Keratinocyte (primary cell): ENCODE measurements at places on chromosomes 3 and 15.

- no peak for DNase-seq
These were observed 164.8 kb downstream of the GRM7 start for GRCh38 chr3:7025581-7026300.

GRCh38 chr15:101349047-101349951 is 54.3 kb upstream of the SNRPA1 start:
- DNase-seq, result no peak

GRCh38 chr3:138461246-138461645 is 26.8 kb downstream of the ESYT3 start:
- no peak for DNase-seq

GRCh38 chr3:31013090-31013489 is 118.6 kb upstream of the GADL1 start:
- no peak for DNase-seq

- DNase-seq, result no peak
These were observed 4.1 kb downstream of the FBLN2 start for GRCh38 chr3:13552857-13553652.

DNA sequence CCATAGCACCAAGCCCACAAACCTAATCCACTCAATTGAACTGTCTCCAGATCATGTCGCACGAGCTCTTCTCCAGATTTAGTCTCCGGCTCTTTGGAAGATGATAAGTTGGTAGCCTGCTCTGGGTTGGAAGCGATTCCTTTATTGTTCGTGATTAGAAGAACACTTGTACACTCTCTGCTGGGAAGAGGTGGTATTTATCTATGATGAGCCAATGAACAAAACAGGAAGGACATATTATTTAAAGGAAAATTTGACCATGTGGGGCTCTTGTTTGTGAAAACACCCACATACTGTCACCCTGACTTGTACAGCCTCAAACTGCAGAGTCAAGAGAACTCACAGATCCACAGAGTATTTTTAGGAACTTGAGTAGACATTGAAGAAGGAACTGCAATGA is 54.4 kb downstream of the MYZAP start:
- DNase-seq, result no peak

DNA sequence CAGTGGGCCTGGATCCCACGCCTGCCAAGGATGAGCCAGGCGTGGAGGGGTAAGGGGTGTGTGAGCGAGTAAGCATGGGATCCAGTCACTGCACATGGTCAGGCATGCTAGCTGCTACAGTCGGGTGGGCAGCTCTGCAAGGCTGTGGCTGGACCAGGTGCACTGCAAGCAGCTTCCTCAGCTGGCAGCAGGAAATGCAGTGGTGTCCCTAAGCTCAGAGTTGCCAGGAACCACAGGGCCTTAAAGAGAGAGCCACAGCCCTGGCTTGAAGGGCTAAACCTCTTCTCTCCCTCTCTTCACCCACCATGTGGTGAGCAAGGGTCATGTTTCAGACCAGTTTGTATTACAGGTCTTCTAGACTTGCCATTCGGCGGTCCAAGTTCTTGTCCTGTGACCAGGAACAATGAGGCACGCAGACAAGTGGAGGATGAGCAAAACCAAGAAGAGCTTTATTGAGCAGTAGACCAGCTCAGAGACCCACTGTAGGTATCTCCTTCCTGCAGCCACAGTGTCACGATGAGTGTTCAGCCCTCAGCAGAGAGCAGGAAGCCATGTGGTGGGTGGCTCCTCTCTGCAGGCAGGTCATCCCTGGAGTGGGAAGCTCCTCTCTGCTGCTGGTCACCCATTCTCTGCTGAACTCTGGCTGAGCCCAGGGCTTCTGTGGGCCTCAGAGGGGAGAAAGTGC is 511.9 kb downstream of the PYDC2 start:
- DNase-seq, result no peak

DNA sequence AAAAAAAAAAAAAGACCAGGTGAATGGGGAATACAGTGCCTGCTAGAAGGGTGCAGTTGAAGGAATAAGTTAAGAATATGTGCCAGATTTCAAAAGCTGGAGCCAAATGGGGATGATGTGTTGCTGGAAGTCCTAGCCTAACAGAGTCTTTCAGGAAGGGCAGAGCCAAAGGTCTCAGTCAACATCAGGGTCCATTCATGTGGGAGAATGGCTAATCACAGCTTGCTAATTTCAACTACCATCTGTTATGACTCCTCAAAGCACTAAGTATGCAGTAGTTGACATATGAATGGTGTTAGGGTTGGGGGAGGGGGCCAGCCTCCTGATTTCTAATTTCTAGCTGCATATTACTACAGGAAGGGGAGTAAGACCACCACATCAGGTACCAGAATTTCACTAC is 4.4 kb downstream of the ZBTB38 start:
- DNase-seq, result no peak

DNA sequence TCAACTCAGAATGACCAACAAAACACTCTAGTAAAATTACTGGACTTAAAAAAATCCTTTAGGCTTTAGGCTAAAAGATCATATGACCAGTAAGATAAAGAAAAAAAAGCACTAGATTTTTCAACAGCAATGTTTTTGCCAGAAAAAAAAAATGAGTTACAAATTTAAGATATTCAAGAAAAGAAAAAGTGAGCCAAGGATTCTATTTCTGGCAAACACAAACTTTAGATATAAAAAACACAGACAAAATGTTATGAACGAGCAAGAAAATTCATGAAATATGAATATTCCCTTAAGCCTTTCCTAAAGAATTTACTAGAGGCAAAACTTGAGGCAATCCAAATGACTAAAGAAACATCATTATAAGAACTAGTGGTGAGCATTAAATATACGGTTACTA is 8.6 kb downstream of the GOLGB1 start:
- DNase-seq, result no peak

GRCh38 chr3:4520033-4520816 is 27.1 kb downstream of the ITPR1 start:
- DNase-seq, result no peak

GRCh38 chr3:138187296-138188012 is at the start of gene ARMC8:
TSS of gene ARMC8 (plus strand) at chr3:138187301. CDS start at chr3:138187555, 254 bp downstream.
- no peak for DNase-seq

DNA sequence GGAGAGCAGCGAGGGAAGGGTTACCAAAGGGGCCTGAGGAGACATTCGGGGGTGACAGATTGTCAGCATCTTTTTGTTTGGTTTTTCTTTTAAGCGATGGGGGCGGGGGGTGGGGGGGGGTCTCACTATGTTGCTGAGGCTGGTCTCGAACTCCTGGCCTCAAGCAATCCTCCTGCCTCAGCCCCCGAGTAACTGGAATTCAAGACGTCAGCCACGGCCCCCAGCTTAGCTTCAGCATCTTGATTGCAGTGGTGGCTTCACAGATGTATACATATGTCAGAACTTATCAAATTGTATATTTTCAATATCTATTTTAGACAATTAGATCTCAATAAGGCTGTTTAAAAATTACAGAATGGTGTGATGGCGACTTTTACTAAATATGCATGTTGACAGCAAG is 30.9 kb downstream of the ZDHHC19 start:
- no peak for DNase-seq

DNA sequence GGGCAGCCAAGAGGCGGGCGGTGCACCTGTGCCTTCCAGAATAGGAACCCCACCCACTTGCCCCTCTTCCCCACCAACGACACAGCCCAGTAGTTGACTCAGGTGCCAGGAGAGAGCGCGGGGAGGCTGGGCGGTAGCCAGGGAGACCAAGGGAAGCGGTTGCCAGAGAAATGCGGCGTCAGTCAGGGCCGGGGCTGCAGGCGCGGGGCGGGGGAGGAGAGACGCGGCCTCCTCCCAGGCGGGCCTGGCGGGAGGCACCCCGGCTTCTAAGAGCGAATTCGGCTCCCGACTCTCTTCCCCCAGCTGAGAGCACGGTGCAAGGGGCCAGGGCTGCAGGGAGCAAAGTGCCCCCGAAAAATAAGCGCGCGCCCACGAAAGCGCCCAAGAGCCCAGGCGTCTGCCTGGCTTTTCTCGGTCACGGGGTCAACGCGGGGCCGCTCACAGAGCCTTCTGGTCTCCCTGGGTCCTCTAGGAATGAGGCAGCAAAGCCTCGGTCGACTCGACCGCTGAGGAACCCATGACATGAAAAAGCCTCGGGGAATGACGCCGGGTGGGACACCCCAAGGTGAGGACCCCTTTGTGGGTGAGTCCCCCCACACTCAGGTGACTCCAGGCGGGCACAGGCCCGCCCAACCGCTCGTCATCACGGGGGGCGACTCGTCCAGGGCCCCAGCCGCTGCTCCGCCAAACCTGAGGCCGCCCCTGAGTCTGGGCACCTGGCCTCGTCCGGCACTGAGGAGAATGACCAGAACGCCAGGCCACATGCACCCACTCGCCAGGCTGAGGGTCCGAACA is 716 bp downstream of the CPEB1 start:
- DNase-seq, result no peak

- DNase-seq, result no peak
These were observed 73.2 kb downstream of the XRN1 start for GRCh38 chr3:142374687-142375086.

DNA sequence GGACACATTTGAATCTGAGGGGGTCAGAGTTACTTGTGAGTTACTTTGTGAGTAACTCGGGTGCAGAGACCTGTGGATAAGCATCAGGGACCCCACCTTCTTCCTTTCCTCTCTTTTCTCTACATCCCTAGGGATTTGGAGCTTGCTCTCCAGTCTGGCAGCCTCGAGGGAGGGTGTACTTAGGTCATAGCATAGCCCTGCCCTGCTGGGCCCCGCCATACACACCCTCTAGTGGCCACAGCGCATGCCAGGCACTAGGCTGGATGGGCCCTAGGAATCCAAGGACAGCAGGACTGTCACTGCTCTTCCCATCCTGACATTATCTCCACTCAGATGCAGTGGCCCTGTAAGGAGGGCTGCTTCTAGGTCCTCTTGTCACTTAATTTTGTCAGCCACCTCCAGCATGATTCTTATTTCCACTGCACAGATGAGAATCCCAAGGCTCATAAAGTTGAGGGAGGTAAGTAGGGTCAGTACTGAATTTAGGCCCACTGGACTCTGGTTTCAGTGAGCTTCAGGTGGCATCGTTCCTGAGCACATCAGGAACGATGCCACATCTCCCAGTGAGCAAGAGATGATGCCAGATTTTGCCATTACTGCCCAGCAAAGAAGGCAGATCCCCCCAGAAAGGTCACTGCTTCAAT is 3.6 kb upstream of the SMAD6 start:
- no peak for DNase-seq

GRCh38 chr3:193711523-193711963 is 118.5 kb downstream of the OPA1 start:
- no peak for DNase-seq

DNA sequence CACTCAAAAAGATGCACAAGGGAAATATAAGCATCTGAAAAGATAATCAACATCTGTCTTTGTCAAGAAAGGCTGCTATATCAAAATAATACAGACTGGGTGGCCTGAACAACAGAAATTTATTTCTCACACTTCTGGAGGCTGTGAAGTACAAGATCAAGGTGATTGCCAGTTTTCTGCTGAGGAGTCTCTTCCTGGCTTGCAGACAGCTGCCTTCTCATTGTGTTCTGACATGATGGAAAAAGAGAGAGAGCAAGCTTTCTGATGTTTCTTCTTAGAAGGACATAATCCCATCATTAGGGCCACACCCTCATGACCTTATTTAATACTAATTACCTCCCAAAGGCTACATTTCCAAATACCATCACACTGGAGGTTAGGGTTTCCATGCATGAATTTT is 1573.3 kb downstream of the SI start:
- DNase-seq, result no peak

DNA sequence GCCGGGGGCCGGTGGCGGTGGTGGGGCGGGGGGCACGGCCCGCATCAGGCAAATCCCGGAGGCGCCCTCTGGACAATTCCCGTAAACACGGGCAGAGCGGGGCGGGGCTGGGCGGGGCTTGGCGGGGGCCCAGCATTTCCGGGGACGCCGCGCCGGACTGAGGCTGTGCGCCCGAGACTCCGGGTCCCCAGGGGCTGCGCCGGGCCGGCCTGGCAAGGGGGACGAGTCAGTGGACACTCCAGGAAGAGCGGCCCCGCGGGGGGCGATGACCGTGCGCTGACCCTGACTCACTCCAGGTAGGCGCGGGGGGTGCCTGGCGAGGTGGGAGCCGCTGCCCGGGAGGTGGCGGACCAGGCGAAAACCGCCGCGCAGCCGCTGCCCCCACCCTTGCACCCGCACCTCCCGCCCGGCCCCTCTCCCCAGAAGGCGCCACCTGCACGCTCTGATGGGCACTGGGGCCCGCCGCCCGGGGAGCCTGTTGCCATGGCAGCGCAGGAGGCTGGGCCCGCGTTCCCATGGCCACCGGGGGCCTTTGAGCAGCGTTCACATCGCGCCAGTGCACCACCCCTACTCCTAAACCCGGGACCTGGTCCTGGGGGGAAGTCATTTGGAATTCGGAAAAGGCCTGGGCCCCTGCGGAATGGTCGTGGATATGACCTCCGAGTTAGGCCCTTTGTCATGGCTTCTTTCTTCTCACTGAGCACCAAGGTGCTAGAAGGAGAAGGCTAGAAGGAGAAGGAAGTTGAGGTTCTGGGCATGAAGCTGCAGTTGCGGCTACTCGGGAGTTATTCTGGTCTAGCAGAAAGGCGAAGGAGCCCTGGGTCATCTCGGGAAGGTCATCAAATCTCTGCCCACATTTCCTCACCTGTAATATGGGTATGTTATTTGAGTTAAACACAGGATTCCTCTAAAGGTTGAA is 16.1 kb upstream of the SEMA4B start:
- no peak for DNase-seq

DNA sequence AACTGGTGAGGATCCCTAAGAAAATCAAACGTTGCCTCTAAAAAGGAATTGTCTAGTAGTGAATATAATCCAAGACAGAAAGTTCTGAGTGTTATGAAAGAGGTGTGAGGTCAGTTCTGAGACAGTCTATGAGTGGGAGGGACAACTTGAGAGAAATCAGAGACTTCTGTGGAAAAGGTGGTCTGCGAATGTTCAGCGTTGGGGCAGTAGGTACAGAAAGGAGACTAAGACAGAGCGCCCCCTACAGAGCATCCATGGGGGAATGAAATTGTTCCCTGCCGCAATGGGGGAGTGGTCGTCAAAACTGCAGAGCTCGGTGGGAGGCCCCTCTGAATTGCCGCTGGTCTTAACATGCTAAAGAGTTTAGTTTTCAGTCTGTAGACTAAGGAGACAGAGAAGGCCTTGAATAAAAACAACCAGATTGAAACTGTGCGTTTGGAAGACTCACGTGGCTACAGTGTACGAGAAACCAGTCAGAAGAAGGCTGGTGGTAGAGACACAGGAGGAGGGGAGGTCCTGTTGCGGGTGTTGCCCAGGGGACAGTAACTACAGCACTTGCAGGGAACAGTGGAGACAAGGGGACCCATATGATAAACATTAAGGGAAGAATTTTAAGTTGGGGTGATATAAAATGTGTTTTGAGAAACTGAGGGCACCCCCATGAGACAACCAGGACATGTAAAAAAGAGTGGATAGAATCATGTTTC is 6.9 kb downstream of the TNIK start:
- no peak for DNase-seq

GRCh38 chr3:68819361-68819760 is 113.0 kb downstream of the TAFA4 start:
- DNase-seq, result no peak

DNA sequence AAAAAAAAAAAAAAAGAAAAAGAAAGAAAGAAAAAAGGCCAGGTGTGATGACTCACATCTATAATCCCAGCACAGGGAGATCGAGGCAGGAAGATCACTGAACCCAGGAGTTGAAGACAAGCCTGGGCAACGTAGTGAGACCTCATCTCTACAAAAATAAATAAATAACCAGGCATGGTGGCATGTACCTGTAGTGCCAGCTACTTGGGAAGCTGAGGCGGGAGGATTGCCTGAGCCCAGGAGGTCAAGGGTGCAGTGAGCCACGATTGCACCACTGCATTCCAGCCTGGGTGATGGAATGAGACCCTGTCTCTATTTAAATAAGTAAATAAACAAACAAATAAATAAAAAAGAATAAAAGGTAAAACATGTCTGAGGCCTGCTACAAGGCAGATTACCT is 39.3 kb upstream of the LACTB start:
- DNase-seq, result no peak

GRCh38 chr3:177379045-177379444 is 181.8 kb upstream of the TBL1XR1 start:
- DNase-seq, result no peak
